ENCODE measurements at places on chromosomes 7 and 10.
A peak's percentile ranks its signal among the peaks of the same experiment; 100 is the strongest.

DNA sequence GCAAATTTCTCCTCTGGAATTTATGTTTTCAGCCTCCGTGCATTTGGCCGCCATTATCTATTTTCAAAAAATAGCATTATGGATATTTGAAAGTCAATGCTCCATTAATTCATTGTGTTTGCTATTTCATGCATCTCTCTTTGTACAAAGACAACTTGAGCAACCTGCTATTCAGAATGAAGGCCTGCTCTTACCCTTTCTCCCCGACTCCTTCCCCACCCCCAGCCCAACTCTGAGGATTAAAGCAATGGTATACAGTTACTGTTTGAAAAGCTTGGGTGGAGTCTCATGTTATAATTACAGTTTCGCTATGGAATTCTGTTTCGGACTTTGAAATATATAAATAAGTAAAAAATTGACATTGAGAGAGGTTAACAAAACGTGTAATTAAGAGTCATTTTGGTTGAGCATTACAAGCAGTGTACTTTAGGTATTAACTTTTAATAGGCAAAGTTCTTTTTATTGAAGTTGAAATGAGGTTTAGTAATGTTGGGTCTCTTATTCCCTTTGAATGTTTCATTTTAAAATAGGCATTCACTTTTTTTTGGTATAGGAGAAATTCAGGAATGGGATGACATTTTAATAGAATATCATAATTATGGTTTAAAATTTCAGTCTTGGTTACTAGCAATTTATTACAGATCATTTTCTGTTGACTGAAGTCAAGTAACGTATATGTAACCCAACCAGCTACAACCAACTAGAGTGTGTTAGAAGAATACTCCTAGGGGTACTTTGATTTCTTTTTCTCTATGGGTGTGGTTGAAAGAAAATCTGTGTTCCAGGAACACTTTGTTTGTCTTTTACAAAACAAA is 93.1 kb downstream of the ARID5B start:
- no peak for DNase-seq

- peak; percentile 99 for DNase-seq
Observed at GRCh38 chr7:116582806-116583444, 58.1 kb downstream of the CAV1 start.

DNA sequence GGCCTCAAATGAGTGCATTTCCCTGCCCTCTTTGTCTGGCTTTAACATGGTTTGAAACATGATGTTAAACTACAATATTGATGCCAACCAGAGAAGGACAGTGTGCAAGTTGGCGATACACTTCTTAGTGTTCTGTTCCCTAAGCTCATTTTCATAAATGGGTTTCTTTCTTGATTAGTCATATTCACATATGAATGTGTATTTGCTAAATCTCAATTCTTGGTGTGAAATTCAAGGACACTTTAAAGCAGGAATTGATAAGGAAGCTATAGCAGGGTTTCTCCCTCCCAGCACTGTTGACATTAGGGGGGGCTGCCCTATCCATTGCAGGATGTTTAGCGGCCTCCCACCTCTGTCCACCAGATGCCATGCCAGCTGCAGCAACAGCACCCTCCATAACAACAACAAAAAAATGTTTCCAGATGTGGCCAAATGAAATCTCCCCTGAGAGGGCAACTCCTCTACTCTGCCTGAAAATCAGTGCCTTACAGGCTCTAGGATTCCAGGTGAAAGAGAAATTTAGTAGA is 13.1 kb downstream of the CCNY start:
- no peak for DNase-seq

GRCh38 chr10:126671402-126671975 is 996 bp upstream of the C10orf90 start:
- no peak for DNase-seq

- no peak for DNase-seq
Observed at GRCh38 chr10:3135006-3135405, 37.6 kb downstream of the PITRM1 start.

DNA sequence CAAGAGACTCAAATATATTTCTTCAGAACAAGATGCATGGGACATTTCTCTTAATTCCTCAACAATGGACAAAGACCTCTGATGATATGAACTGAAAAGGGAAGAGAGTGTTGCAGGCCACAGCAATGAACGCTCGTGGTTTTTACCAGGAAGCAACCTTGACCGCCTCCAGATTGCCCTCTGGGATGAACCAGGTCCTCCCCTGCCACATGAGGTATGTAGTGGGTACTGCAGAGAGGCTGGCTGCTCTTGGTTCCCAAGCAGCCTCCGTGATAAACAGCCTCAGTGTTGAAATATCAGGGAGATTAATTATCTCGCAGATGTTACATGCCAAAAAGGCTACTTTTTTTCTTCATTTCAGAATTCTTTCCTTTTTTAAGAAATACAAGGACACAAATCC is 338.8 kb downstream of the ELMO1 start:
- no peak for DNase-seq

DNA sequence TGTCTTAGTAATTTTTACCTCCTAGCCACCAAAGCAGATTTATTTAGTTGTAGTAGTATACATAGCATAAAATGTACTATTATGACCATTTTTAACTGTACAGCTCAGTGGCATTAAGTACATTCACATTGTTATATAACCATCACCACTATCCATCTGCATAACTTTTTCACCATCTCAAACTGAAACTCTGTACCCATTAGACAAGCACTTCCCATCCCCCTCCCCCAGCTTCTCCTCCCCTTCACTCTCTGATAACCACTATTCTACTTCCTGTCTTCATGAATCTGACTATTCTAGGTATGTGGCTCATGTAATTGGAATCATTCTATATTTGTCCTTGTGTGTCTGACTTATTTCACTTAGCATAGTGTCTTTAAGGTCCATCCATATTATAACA is 71.9 kb downstream of the MRPL32 start:
- no peak for DNase-seq

- no peak for DNase-seq
Observed at GRCh38 chr7:39617005-39617404, 6.4 kb upstream of the RALA start.

- DNase-seq: no peak
Observed at GRCh38 chr7:71267734-71268469, 136.0 kb downstream of the GALNT17 start.

GRCh38 chr10:62585211-62585775 is 211.1 kb downstream of the ZNF365 start:
- no peak for DNase-seq

DNA sequence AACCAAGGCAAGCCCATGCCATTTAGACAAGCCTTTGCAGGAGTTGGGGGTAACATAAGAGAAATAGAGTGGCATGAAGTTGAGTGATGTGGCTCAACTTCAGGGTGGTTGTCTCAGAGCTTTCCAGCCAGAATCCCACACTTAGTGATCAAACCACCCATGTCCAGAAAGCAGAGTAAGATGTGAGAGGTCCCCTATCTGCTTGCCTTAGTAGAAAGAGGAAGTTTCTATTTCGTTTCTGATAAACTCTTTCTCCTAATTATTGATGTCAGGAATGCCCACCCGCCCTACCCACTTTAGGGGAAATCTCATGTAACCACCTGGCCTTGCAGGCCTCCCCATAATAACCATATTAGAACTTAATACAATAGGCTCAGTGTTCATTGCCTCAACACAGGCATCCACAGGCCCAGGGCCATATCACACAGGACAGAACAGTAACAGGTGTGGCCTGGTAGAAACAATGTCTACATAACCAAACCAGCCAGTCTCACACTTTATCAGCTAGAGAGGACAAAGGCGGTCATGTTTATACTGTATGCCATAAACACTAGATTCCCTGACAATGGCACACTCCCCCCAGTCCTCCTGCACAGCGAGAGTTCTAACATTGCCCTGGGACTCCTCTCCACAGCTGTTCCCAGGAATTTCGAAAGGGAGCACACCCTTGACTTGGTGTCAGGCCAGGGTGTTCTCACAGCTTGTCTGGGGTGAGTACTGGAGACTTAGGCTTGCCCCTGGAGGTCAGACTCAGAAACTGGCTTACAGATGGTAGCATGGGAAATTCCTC is 364.4 kb downstream of the CXCL12 start:
- DNase-seq: no peak

DNA sequence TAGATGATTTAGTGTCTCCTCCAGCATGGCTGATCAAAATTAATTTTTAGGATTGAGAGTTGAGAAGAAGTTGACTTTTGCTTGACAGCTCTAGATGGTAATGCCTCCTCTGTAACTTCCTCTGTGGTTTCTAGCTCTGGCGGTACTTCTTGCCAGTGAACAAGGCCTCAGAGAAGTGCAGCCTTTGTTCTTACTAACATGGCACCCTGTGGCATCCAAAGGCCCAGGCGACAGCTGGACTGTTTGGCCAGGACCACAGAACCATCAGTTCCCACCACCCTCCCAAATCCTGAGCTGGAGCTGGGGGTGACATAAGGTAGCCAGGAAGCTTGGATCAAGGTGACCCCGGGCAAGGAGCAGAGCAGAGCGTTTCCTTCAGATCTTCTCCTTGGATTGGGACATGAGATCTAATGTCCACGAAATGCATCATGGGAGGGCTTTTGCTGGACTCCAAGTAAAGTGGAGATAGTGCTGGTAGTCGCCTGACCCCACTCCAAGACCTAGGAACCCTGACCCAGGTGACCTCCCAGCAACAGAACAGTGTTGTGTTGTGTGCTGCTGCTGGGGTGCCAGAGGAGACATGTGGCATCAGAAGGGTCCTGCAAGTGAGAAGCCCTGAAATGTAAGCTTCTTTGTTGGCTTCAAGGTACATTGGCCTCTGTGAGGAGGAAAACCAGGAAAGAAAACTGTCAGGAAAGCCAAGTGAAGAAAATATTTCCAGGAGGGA is 41.8 kb downstream of the APBB1IP start:
- DNase-seq: no peak

- DNase-seq: no peak
Observed at GRCh38 chr7:4650433-4651047, 31.6 kb upstream of the FOXK1 start.
